ENCODE measurements at places on chromosomes 5 and 9.

DNA sequence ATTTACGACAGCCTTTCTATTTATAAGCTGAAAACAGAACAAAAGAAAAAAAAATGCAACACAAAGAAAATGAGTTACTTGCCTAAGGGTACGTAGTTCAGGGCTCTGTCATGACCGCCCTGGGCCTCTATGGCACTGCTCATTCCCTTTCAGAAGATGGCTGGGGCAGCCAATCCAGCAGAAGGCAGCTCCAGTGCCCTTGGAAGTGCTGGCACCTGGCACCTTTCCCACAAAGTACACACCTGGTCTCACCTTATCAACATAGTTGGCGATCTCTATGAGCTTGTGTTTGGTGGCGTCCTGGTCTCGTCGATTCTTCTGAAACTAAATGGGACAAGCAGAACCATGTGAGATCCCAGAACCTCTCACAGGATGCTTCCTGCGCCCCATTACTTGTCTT, 53.2 kb downstream of the NIPAL4 start:
- no peak for DNase-seq

GRCh38 chr5:178115814-178116142, 2.4 kb downstream of the N4BP3 start:
- no peak for DNase-seq

GRCh38 chr5:67942421-67942820, 273.1 kb upstream of the PIK3R1 start:
- no peak for DNase-seq

GRCh38 chr9:86580688-86581087, 226.5 kb upstream of the TUT7 start:
- DNase-seq: no peak

DNA sequence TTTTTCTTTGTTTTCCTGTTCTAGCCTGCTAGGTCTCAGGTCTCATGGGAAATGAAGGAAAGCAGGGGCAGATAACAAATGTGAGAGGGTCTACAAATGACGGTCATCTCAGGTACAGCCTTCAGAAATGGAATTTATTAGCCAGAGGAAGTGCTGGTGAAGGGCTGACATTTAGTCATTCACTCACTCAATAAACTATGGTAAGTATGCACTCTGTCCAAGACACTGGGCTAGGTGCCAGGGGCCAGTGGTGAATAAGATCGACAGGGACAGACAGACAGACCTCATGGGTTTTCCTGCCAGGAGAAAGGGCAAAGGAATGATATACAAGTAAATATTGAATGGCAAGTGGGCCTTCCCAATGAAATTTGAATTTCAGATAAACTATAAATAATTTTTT, 6.3 kb downstream of the PDE6A start:
- no peak for DNase-seq

GRCh38 chr5:61280205-61280604, 51.9 kb upstream of the ZSWIM6 start:
- peak; percentile 54 for DNase-seq

DNA sequence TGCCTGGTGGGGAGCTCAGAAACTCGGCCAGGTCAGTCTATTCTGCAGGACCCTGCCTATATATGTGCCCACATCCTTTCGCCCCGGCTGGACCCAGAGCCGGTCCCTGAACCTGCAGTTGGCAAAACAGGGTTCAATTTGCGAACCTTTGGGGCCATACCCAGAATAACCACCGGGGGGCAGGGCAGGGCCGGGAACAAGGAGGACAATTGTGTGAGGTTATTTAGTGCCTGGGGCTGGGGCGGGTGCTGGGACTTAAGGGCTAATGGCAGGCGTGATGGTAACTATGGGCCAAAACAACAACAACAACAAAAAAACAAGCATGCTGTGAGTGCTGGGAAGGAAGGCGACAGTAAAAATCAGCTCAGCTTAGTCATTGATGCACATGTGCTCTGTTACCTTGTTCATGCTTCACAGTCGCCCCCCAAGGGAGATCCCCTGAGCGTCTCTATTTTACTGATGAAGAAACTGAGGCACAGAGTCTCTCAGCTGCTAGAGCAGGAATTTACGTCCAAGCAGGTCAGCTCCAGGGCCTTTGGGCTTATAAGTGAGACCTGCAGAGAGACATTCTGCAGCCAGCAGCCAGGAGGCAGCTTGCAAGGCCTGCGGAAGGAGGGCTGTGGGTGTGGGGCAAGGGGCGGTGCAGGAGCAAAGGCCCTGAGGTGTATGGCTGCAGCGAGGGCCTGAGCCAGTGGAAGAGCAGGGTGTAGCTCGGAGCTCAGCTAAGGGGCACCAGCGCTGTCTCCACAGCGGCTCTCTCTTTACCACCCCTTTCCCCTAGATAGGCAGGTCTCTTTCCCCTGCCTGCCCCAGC, 106.0 kb downstream of the PHF2 start:
- DNase-seq: peak; percentile 24

GRCh38 chr5:113034182-113034773, 57.7 kb downstream of the DCP2 start:
- DNase-seq: peak; percentile 83

All from GM04504 (cell line).